ENCODE measurements at places on chromosomes 4 and X. TPM values are rescaled to one million over a fixed set of nuclear protein-coding genes. Genes with fewer than 3 reads are reported as not detected.

- peak; percentile 63 for DNase-seq
Measured at GRCh38 chr4:19224820-19225219, 1026.9 kb upstream of the SLIT2 start.

DNA sequence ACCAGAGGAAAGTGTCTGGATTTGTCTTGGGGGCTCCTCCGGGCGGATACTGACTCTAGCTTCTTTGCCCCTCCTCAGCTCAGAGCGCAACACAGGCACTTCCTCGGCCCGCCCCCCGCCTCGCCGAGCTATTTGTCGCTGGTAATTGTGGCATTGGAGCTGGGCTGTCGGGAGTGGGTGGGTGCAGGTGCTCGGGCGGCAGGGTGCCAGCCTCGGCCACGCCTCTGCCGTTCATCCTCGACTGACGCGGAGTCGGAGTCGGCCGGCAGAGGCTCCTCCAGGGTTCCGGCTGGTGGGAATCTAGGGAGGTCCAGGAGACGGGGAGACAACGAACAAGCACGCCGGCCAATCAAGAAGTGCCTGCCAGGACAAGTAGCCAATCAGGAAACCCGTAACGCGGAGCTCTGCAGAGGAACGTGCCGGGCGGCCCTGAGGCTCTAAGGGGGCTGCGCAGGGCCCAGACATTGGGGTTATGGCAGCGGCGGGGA lies 3.9 kb upstream of the SYN1 start:
- peak; percentile 63 for DNase-seq

GRCh38 chr4:1207603-1208265 lies 35.4 kb upstream of the SPON2 start:
- DNase-seq: peak; percentile 82

DNA sequence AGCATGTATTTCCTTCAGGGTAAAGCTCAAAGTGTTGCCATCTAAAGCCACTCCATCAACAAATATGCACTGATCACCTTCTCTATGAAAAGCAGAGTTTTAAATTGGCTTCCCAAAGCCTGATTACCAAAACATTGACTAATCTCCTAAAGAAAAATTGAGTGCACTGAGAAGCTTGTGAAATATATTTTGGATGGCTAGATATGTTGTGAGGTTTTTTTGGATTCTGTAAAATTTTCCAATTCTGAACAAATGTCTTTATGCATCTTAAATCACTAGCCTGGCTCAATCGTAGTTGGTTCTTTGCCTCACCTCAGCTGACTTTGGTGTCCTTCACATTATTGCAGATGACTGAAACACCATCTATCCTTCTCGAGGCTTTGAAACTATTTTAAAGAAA lies 14.9 kb upstream of the EXOSC9 start:
- peak; percentile 35 for DNase-seq

DNA sequence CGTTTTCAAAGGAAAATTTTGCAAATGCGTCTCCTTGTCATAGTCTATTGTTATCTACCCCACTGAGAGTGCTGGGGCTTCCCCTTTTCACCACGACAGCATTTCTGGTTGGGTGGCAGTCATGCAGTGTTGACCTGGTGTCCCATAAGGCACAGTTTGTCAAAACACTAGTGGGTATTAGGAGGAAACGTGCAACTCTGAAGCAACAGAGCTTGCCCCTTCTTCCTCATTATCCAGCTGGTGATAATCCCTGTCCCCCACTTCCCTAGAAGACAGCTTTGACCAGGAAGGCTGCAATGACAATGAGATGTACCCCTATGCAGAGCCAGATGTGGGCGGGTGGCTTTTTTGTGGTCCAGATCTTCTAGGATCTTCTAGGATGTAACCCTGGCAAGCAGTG lies 1.8 kb downstream of the TBC1D1 start:
- DNase-seq: no peak

- no peak for DNase-seq
Measured at GRCh38 chr4:83012200-83012686, 1.6 kb upstream of the LIN54 start.

- DNase-seq: no peak
Measured at GRCh38 chr4:95560774-95561173, 12.0 kb upstream of the UNC5C start.

GRCh38 chr4:94171616-94172015 lies 36.0 kb upstream of the SMARCAD1 start:
- no peak for DNase-seq

GRCh38 chr4:108036213-108036612 lies 46.5 kb downstream of the HADH start:
- DNase-seq: no peak

DNA sequence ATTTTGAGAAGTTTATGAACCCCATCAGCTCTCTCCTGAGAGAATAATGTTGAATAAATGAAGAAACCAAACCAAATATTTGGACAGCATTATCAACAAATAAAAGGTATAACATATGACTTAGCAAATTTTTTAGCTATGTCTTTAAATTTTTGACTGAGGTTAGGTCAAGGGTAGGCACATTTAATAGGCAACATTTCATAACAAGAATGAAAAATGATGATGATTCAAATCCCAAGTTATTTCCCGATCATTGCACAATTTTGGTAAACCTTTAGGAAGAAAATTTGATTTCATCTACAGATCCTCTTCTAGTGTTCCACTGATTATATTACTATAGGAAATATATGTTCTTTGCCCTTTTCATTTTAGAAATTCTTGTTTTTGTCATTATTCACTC lies 123.7 kb upstream of the TLR3 start:
- peak; percentile 38 for DNase-seq

- no peak for DNase-seq
Measured at GRCh38 chr4:9867751-9868425, 86.5 kb downstream of the DRD5 start.

DNA sequence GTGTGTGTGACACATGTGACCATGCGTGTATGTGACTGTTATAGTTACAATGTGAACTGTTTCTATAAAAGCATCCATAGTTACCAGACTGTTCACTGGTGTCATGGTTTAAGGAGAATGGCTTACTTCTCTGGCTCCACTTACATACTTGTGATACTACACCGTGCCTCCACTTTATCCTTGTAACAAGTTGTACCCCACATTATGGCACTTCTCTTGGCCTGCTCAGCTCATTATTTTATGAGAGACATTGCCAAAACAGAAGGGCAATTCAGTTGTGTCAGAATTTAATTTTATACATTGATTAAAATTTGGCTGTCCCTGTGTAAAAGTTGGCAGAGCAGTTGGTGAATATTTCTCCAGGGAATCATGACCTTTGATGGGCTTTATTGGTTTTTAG lies 62.4 kb upstream of the TBC1D14 start:
- DNase-seq: no peak

DNA sequence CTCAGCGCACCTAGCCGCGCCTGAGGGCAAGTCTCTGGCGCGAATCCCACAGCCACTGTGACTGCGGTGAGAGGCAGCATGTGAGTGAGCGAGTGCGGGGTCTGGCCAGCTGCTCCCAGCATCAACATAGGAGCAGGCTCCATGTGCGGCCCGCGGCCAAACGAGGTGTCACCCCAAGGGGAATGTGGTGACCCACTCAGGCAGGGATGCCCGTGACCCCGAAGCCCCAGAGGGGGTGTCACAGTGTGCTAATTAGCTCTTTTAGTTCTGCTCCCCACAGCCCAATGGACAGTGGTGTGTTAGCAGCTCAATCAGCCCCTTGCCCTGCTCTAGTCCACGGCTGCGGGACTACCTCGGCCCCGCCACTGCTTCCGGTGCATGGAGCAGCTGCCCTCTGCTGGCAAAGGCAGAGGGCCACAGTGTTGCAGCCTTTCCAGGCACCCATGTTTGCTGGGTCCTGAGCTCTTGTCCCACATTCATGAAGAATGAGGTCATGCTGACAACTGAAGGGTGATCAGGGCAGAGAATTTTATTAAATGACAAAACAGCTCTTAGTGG lies 61.4 kb downstream of the AGA start:
- no peak for DNase-seq

GRCh38 chr4:72568959-72569718 lies at the start of gene ADAMTS3:
Gene ADAMTS3, minus strand, starts transcription at chr4:72569221. Its CDS starts 459 bp downstream, at chr4:72568762.
- peak; percentile 40 for DNase-seq

- peak; percentile 22 for DNase-seq
Measured at GRCh38 chr4:183747931-183748670, 89.0 kb downstream of the TRAPPC11 start.

DNA sequence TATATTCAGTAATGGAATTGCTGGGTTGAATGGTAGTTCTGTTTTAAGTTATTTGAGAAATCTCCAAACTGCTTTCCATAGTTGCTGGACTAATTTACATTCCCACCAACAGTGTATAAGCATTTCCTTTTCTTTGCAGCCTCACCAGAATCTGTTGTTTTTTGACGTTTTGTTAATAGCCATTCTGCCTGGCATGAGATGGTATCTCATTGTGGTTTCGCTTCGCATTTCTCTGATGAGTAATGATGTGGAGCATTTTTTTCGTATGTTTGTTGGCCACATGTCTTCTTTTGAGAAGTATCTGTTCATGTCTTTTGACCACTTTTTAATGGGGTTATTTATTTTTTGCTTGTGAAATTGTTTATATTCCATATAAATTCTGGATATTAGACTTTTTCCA lies 13.6 kb upstream of the MAGED4B start:
- peak; percentile 2 for DNase-seq

- peak; percentile 29 for DNase-seq
Measured at GRCh38 chr4:81030061-81030980, at the start of gene BMP3. Gene BMP3, plus strand, starts transcription at chr4:81030708. Its CDS starts 577 bp downstream, at chr4:81031285.

GRCh38 chr4:83677656-83678055 lies 141.7 kb downstream of the GPAT3 start:
- DNase-seq: peak; percentile 22

Gene CLCN4
- 15.1 TPM for total RNA-seq

Gene NPY2R
- not detected for total RNA-seq

Gene ZNF711
- total RNA-seq: 2.0 TPM

Gene GAGE1
- total RNA-seq: not detected

Gene TEX13C
- not detected for total RNA-seq

Gene GK
- total RNA-seq: 8.6 TPM

Gene ATP5ME
- total RNA-seq: 74.3 TPM

Gene ABLIM2
- not detected for total RNA-seq

Gene NDP
- total RNA-seq: 0.41 TPM

Gene PNMA3
- total RNA-seq: under 0.01 TPM

Gene C4orf33
- 17.5 TPM for total RNA-seq

Data from fibroblast of the aortic adventitia (primary cell).